ENCODE measurements at places on chromosomes 16 and 17.

DNA sequence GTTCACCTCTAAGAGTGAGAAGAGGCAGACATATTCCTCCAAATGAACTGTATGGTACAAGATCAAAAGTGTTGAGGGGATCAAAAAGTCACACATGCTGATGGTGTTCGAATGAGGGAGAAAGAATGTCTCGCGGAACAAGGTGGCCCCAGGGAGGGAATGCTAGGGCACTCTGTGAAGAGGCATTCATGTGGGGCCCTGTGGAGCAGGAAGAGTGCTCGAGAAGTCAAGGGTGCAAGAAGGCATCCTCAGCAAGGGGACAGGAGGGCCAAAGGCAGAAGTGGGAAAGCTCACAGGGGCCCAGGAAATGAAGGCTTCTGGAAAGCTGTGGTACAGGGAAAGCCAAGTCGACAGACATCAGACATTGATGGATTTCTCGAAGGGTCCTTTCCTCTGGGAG is 6.1 kb upstream of the MYH3 start:
- no peak for DNase-seq

- DNase-seq, result no peak
Observed at GRCh38 chr16:68423771-68424170, 24.5 kb downstream of the SMPD3 start.

DNA sequence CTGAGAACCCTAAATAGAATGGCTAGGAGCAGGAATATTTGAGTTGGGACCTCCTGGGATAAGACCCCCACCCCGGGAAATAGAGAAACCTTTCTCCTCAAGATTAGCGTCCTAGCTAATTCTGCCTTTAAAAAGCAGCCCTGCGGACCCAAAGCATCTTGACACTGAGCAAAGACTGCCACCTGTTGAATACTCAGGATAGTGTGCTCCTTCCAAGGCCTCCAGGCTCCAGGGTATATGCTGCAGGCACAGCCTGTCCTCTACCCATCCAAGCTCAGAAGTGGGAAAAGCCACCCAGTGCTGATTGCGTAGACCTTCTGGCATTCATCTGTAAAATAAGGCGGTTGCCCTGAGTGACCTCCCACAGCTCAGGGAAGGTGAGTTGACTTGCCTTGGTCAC is 456.2 kb upstream of the DYNLRB2 start:
- no peak for DNase-seq

- no peak for DNase-seq
Observed at GRCh38 chr17:80356231-80356856, 58.6 kb upstream of the ENDOV start.

Measured in activated CD4-positive, alpha-beta T cell treated with anti-CD3 and anti-CD28 coated beads for 1 hour (primary cell).